SK-MEL-5 (cell line): ENCODE measurements at places on chromosomes 3 and 15. TPM values are rescaled to one million over a fixed set of nuclear protein-coding genes. Genes with fewer than 3 reads are reported as not detected.

ROPN1 gene
- 33.4 and 37.8 TPM in 2 replicates for total RNA-seq

SLC12A1 gene
- 0.11 and 0.16 TPM in 2 replicates for total RNA-seq

GNB4 gene
- total RNA-seq, result 44.3 and 46.7 TPM in 2 replicates

ARNT2 gene
- 33.6 and 39.4 TPM in 2 replicates for total RNA-seq

UNC13C gene
- not detected in 2 replicates for total RNA-seq

IRAK2 gene
- total RNA-seq, result 1.2 and 1.8 TPM in 2 replicates

CHL1 gene
- total RNA-seq, result 106 and 113 TPM in 2 replicates

SLC27A2 gene
- total RNA-seq, result 0.13 and 0.34 TPM in 2 replicates

FANCD2OS gene
- not detected in 2 replicates for total RNA-seq

ROBO1 gene
- total RNA-seq, result 50.9 and 51.2 TPM in 2 replicates

CLDN18 gene
- total RNA-seq, result not detected in 2 replicates

PLSCR2 gene
- not detected in 2 replicates for total RNA-seq

ARHGEF26 gene
- total RNA-seq, result 29.3 and 31.2 TPM in 2 replicates

GP9 gene
- total RNA-seq, result not detected in 2 replicates

VPS13C gene
- total RNA-seq, result 30.3 and 31.5 TPM in 2 replicates

GALNT15 gene
- total RNA-seq, result 0.13 TPM in 1 of 2 replicates, not detected in the other

UBA7 gene
- total RNA-seq, result 1.8 and 4.1 TPM in 2 replicates
